MG63 (cell line): ENCODE measurements at places on chromosomes 3 and 15. TPM values are rescaled to one million over a fixed set of nuclear protein-coding genes. Genes with fewer than 3 reads are reported as not detected.

Gene LRRC2
- 0.10 and 0.36 TPM in 2 replicates for total RNA-seq

Gene ITIH3
- total RNA-seq, result not detected in 2 replicates

GRCh38 chr3:123602325-123602724 is 17.5 kb upstream of the HACD2 start:
- peak; percentile 78 for DNase-seq

DNA sequence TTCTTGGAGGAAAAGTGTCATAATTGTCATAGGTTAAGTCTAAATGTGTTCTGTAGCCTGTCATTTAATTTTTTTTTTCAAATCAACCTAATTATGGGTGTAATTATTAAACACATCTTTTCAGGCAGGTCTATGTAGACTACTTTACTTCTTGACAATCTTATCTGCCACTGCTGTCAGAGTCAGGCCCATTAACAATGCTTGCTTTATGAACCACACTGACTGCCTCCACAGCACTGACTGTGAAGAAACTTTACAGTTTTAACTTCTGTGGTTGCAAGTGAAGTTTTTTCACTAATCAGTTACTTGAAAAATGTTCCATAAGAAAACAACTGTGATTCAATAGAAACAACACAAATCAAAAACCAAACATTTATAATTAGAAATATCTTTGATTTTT is 407.8 kb downstream of the PLCL2 start:
- DNase-seq, result no peak
